Amniotic stem cell (primary cell): ENCODE measurements at places on chromosomes 4 and X.

GRCh38 chrX:148577741-148578140, 77.3 kb downstream of the AFF2 start:
- no peak for DNase-seq

GRCh38 chr4:123599061-123599919, 202.7 kb downstream of the SPRY1 start:
- no peak for DNase-seq

- DNase-seq: no peak
Measured at GRCh38 chrX:32116047-32116446, 1044.2 kb upstream of the FTHL17 start.

DNA sequence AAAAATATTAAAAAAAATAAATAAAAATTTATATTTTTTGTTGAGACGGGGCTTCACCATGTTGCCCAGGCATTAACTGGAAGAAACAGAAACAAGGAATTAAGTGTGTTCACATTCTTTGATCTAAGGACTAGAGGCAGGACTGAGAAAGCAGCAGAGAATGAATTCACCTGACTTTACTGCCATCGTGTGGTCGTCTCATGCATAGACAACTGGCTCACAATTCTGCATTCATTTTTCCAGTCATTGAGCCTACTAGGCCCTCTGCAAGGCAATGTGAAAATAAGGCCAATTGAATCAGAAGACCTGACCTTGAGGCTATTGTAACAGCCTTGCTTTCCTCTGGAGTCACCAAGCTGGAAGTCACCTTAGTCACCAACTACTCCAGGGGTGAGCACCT, 37.4 kb downstream of the LHFPL1 start:
- DNase-seq: peak; percentile 39

DNA sequence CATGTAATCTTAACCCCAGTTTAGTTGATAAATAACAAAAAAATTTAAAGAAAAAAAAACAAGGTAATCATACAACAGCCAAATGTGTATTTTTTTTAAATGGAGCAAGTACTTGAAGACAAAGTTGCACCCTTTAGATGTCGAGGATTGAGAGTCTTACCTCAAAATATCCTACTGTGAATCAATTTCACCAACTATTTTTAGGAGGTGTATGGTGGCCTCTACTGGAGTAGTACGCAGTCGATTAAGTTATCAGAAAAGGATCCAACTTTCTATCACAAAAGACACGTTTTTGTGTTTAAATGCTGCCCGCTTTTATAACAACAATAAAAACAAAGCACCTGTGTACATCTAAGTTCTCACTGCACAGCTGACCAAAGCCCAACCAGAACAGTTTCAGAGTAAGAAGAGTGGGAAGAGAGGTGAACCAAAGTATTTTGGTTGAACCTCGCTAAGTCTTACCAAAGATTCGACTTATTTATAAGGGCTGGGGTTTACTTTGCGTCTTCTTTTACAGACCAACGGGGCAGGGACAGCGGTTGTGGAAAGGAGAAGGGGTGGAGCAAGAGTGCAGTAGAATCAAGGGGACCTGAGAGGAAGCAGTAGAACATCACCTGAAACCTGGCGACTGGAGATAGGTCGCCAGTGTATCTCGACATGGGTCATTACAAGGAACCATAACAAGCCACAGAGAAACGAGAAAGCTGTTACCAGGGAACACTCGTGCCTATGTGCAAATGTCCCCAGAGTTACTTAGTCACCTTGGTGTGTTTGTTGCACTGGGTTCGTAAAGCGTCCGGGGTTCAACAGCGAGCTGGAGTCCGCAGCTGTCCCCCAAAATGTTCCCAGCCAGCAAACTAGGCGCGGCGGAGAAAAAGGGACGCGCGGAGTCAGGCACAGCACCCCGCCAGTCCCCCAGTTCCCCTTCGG, 1.1 kb downstream of the RPS6KA6 start:
- no peak for DNase-seq

DNA sequence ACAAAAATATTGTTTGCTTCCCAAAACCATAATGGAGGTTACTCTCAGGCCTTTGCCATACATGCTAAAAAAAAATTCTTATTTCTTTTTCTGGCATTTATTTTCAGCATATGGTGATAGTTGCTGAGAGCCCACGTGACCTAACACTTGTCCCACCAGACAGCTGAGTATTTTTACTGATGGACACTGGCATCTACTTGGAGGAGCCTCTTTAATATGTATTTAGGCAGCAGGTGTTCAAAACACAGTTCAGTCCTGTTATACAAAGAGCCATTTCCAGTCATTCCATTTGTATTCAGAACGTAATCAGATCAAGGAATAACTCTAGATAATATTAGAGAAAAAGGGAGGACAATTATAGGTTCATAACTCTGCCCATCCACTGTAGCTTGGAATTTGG, 95.5 kb downstream of the CXCL13 start:
- DNase-seq: no peak

DNA sequence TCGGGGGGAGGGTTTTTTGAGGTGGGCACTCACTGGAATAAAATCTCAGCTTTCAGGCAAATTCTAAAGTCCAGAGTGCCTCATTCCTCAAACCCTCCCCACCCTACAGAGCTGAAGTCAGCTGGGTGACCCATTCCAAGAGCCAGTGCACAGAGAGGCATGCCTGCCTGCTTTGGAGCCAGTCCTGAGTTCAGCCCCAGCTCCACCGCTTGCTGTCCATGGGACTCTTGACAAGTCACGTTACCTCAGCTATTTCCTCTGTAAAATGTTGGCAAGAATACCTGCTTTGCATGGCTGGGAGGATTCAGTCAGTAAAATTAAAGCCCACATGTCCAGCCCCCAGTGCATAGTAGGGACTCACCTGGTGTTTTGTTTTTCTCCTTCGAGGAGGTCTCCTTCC, 125.9 kb upstream of the PJA1 start:
- DNase-seq: no peak

DNA sequence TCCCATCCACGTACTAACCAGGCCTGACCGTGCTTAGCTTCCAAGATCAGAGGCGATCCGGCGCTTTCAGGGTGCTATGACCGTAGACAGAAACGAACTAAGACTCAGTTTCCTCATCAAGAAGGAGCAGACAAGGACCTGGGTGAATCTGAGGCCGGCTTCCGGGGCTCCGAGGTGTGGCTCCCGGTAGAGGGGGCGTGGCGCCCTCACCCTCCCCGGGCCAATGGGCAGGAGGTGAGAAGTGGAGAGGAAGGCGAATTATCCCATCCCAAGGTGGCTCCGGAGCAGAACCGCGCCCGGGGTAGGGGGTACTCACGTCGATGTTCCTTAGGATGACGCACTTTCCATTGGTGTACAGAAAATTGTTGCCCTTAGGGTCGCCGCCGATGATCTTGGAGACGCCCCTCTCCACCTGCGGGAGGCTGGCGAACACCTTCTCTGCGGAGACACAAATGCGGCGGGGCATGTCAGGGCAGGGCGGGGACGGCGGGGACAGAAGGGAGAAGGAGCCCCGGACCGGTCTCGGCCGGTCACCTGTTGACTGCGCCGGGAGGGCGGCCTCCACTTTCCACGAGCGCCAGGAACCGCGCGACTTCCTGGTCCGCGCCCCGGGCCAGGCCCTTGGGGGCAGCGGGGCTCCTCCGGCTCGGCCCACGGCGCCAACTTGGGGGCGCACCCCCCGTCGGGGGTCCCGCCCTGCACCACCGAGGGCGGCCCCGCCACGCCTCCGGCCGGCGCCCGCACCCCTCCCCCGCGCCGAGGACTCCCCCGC, 616 bp downstream of the WDR1 start:
- DNase-seq: no peak

GRCh38 chrX:15903186-15903681, 48.6 kb upstream of the AP1S2 start:
- DNase-seq: no peak

DNA sequence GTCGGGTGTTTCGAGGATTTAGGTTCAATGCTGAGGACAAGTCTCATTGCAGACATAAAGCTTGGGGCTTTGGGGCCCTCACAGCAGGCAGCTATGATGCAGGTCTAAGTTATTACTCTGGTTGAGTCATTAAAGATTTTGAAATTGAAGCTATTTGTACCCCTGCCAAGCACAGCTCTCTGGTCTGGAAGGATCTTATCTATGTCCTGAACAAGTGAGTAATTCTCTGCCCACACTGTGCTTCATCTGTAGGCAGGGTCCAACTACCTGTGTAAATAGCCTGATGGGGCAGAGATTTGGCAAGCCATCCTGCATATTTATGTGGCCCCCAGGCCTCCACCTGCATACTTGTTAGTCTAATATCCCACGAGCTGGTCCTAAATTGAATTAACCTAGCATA, 41.4 kb upstream of the MAGEA4 start:
- peak; percentile 45 for DNase-seq

GRCh38 chrX:125291124-125291523, 28.5 kb upstream of the TEX13C start:
- no peak for DNase-seq

GRCh38 chr4:140757232-140757630, 1.0 kb upstream of the TBC1D9 start:
- DNase-seq: no peak
